NCI-H1105 treated with DMSO at 0.1 percent for 48 hours (cell line): ENCODE measurements at places on chromosomes 2 and 18.
A peak's percentile ranks its signal among the peaks of the same experiment; 100 is the strongest.

- no peak for DNase-seq
Measured at GRCh38 chr2:46445556-46445955, 33.8 kb upstream of the TMEM247 start.

- DNase-seq, result peak; percentile 77
Measured at GRCh38 chr2:10355471-10356438, 53.1 kb downstream of the HPCAL1 start.

DNA sequence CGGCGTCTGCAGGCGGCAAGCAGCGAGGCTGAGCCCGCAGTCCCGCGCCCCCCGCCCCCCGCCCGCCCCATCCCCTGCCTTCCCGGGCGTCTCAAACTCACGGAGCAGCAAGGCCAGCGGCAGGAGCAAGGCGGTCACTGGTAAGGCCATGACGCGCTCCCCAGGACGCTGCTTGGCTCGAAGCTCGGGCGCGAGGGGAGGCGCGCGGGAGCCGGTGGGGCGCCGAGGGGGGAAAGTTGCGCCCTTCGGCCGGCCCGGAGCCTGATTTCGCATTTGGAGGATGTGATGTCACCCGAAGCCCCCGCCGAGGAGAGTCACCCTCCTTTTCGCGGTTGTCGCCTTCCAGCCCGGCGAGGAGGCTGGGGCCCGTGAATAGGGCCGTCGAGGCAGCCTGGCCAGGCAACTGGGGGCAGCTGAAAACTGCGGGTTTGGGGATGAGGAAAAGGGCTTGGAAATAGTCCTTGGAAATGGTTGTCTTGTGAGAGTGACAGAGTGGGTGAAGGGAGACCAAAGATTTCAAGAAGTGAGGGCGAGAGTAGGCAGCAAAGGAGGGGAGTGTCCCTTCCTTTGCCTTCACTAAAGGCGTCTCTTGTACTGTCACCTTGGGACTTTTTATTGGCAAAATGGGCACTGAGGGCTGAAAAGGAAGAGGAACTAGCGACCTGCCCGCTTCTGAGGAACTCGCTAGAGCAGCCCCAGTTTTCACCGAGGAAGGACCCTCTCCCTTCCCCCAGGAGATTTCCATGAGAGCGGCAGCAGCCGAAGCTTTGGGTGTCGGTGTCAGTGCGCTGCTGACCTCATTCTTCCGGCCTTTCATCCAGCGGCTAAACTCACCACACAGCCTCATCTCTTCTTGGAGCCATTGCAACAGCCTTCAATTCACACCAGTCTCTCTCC, at the start of gene CD8A:
CD8A (minus strand) TSS at position 238 of the 897 bp plus-strand sequence; CDS start at position 150, 88 bp downstream.
- no peak for DNase-seq

DNA sequence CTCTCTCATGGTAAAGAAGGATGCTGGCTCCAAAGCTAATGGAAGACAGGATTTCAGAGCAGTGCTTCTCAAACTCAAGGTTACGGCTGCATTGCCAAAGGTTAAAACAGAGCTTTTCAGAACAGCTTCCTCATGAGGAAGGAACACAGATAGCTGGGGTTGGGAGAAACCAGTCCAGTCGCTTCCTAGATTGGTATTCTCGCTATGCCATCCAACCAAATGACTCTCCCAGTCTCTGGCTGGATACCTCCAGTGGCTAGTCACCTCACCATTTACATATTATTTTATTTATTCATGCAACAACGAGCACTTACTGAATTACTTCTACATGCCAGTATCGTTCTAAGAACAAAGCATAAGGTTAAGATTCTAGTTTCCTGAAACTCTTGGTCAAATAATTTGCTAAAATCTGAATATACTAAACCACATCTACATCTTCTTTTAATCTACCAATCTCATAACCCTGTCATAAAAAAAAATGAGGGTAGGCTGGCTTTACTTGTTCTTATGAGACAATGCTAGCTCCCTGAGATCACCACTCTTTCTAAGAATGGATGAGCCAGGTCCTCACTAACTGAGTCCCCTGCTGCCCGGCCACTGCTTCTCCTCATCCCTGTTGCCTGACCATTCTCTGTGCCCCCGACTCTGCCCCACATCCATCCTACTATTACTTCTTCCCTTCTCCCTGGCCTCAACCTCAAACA, 20.4 kb downstream of the KDSR start:
- no peak for DNase-seq

DNA sequence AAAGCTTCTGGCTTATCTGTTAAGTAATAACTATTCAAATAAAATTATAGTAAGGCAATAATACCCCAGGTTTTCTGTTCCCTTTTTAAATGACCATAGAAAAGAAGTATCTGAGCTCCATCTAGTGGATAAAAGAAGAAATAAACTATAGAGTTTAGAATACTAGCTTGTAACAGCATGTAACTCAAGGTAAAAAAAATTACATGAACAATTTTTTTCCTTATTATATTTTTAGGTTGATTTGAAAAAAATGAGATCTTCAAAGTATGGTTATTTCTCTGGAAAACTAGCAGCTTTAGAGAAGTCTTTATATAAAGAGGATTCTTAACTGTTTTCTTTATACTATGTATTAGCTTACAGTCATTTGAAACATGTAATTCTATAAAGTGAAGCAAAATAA, 58.1 kb downstream of the NCKAP1 start:
- DNase-seq, result peak; percentile 76

- DNase-seq, result no peak
Measured at GRCh38 chr18:63585988-63586387, 1.2 kb upstream of the SERPINB13 start.

- DNase-seq, result no peak
Measured at GRCh38 chr2:167826906-167827305, 420.5 kb downstream of the STK39 start.

DNA sequence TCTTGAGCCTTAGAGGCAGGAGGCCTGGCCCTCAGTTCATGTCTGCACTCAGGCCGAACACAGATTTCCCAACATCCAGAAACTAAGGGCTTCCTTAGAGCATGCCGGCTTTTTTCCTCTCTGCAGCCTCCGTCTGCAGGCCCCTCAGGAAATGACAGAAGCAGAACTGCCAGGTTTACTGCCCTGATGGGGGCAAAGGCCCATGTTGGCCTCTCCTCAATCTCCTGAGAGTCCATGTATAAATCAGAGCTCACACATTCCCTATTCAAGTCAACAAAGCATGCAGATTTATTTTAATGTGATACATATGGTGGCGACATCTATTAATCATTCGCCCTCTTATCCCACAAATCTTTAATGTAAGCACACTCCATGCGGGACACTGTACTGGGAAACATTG, 475.6 kb upstream of the HS6ST1 start:
- DNase-seq, result no peak

GRCh38 chr18:21242141-21242779, at the start of gene GREB1L:
Gene GREB1L, plus strand, starts transcription at chr18:21242232. Its CDS starts 141,287 bp downstream, at chr18:21383519.
- peak; percentile 70 for DNase-seq

DNA sequence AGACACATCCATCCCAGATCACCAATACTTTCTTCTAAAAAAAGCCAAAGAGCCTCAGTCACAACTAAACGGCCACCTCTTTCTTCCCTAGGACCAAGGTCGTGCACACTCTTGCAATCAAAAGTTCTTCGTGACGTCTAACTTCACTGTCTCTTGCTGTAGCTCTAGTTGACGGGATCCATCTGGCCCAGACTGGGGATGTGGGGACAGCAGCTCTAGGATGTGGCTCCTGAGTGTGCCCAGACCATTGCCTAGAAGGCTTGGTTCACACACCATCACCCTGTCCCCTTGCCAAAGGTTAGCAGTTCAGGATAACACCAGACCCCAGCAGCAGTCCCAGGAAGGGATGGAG, 98.2 kb downstream of the TNS1 start:
- no peak for DNase-seq
